H54 (cell line): ENCODE measurements at places on chromosomes 12 and 14.

DNA sequence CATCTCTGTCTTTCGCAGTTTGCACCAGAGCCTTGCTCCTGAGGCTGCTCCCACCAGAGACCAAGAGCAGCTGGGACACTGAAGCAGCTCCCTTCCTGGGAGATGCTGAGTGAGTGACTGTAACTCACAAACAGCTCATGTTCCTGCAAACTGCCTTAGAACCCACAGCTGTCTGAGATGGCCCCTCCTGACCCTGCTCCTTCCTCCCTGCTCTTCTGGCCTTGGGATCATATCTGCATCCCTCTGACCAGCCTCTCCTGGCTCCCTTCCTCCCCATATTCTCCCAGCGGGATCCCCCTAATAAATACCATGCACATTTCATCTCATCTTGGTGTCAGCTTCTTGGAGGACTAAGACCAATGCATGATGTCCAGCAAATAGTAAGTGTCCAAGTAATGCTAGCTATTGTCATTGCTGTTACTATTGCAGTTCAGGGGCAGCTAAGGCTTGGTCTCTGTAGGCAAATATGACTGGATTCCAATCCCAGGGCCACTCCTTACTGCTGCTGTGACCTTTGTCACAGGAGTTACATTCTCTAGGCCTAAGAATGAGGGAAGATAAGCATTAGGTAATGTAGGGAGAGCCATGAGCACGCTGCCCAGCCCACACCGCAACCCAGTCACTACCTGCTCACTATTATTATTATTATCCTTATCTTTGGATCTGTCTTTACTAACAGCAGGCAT, 47.9 kb downstream of the SYNE3 start:
- DNase-seq = no peak

DNA sequence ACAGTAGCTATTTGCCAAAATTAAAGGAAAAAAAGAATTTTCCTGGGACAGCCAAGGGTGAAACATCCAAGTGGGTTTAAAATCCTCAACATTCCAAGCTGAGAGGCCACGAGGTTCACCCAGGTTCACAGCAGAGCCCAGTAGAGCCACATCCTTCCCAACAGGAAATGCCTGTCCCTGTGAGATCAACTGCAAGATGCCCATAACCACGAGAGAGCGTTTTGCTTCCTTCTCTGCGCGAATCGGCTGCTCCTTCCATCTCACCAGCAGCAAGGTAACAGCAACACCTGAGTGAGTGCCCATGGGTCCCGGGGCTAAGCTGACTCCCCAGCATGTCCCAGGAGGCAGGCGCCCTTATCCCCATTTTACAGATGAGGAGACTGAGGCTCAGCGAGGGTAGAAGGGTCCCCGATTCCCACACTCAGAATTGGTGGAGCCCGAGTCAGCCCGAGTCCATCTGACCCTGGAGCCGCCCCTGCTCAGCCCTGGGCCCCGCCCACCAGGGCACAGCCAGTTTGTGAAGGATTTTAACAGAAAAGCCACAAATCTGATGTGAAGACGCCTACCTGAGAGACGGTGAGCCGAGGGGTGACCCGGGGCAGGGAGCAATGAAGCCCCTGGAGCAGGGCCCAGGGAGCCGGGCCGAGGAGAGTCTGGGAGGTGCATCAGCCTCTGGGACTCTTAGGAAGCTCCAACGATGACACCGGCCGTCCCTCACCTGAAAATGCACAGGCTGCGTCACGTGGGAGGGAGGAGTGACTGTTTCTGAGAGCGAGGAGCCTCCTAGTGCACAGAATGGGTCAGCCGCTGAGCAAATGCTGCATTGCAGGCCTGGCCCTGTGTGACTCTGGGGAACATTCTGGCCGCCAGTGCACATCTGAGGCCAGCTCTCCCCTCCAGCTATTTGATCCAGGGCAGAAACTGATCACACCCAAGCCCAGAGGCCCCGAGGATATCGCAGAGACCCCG, 236.9 kb upstream of the SFSWAP start:
- DNase-seq = no peak

- no peak for DNase-seq
Measured at GRCh38 chr12:20438299-20438779, 70.0 kb downstream of the PDE3A start.

GRCh38 chr12:92034858-92035401, 110.7 kb downstream of the BTG1 start:
- peak; percentile 3 for DNase-seq

GRCh38 chr14:78782551-78782950, 612.4 kb downstream of the NRXN3 start:
- DNase-seq = no peak

- DNase-seq = no peak
Measured at GRCh38 chr14:33163600-33163999, 224.9 kb downstream of the NPAS3 start.

- DNase-seq = no peak
Measured at GRCh38 chr14:75191100-75191499, 14.7 kb upstream of the TMED10 start.

DNA sequence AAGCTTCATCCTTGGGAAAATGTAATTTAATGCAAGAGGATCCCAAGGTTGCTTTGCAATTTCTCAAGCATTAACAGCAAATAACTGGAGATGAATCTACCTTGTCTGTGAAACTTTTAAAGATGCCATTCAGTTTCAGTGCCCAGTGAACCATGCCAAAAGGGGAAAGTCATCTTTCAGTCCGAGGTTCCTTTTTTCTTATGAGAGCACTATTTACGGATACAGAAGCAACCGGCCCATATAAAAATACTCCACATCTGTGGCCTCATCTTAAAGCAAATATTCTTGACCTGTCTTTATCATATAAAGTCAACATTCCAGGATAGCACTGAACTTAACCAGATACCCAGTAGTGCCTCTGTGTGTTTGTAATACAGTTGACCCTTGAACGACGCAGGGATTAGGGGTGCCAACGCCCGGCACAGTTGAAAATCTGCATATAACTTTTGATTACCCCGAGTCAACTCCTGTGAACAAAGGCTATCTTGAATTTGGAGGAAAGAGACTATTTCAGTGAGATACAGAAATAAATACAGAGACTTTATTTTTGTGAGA, 209.4 kb downstream of the PCNX1 start:
- DNase-seq = no peak

DNA sequence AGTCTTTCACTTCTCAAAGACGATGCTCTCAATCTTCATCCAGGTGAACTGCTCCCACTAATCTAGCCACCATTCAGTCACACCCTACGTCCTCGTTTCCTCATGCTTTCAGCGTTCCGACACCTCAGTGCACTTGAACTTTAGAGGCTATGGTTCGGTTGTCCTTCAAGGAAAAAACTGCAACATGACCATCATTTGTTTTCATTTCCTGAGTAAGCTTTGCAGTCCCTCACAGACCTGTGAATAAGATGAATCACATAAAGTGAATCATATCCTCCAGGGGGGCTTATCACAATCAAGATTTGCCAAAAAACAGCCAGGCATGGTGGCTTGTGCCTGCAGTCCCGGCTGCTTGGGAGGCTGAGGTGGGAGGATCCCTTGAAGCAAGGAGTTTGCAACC, 80.2 kb downstream of the TMCC3 start:
- peak; percentile 44 for DNase-seq

DNA sequence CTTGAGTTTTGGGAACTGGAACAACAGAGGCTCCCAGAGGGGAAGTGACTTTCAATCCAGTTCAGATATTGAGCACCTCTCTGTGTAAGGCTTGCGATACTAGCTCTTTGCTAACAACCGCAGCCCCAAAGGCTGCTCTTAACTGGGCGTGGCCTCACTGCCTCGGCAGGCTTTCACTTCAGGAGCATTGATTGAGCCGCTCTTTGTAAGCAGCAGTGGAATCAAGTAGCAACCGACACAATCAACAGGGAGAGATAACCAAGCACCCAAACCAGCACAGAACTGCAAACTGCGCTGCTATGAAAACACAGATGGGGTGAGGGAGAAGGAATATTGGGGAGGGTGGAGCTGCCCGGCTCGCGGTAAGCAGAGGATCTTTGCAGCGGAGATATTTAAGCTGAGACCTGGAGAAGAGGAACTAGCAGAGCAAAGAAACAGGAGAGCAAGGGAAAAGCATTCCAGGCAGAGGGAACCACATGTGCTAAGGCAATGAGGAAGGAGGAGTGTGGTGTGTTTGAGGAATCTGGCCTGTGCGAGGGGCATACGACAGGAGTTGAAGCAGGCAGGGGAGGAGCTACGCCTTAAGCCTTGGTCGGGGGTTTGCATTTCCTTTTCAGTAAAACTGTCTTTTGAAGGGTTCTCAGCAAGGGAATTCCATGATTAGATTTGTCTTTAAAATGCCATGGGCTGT, 17.3 kb upstream of the YY1 start:
- DNase-seq = no peak

DNA sequence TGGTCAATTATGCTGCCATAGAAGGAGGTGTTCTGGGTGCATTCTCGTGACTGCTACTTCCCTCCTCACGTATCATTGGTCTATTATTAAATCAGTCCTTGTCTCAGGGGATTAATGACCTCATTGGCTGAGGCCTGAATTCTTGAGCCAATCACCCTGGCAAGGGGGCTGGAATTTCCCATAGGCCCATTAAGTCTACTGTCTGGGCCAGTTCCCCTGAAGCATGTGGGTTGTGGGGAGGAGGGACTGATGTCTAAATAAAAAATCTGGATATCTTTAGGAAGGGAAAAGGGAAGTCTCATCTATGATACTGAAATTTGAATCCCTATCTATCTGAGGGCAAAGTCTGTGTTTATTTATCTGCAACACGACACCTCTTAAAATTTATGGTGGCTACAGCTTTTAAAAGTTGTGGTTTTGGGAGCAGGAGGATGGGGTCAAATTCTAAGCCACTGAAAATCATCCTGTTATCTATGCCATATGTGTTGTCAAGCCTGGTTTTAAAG, 71.9 kb downstream of the DYRK2 start:
- DNase-seq = no peak

DNA sequence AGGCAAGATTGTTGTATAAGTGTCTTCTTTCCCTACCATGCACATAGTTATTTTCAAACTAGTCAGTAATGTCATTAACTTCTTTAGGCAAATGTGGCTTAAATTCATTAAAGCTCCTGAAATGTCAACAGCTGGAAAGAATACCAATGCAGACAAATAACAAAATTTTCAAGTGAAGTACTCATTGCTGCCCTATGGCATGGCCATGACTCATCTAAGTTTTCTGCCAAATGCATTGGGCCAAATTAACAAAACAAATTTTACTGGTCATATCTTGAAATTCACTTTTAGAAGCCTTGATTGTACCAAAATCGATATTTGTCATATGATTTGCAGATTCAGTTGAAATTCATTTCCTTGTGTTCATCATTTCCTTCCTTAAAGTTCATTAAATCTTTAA, 915.9 kb downstream of the SLC6A15 start:
- DNase-seq = no peak

- no peak for DNase-seq
Measured at GRCh38 chr14:68938271-68939150, 40.6 kb downstream of the ACTN1 start.

GRCh38 chr14:59631237-59631636, 54.6 kb upstream of the CCDC175 start:
- DNase-seq = no peak

DNA sequence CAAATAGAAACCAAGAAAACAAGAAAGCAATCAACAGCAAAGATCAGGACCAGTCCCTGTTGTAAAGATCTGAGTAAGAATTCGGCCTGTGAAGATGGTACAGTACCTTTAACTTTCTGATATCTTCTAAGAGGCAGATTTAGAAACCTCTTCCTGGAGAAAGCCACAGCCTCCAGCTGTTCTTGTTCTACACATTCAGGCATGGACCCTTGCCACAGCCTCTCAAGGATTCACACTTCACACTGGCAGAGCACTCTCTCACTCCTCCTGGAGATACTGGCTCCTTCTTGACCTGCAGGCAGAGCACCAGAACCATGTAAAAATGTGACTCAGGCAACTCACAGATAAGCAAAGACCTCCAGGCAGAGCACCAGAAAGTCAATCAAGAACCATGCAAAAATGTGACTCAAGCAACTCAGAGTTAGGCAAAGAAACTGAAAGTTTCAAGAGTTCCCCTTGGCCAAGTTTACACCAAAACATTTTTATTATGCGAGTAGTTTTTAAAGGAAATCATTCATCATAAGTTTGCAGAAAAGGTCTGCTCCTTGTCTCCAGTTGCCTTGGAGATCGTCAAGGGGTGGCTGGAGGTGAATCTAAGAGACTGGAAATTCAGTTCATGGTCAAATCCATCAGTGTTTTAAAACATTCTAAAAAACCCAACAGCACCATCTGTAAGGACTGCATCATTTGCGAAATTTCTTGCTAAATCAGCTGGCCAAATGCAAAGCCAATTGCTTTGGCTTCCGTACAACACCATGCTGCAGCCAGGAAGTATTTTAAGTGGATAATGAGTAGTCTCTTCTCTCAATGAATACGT, 119.3 kb upstream of the MDM1 start:
- DNase-seq = no peak

DNA sequence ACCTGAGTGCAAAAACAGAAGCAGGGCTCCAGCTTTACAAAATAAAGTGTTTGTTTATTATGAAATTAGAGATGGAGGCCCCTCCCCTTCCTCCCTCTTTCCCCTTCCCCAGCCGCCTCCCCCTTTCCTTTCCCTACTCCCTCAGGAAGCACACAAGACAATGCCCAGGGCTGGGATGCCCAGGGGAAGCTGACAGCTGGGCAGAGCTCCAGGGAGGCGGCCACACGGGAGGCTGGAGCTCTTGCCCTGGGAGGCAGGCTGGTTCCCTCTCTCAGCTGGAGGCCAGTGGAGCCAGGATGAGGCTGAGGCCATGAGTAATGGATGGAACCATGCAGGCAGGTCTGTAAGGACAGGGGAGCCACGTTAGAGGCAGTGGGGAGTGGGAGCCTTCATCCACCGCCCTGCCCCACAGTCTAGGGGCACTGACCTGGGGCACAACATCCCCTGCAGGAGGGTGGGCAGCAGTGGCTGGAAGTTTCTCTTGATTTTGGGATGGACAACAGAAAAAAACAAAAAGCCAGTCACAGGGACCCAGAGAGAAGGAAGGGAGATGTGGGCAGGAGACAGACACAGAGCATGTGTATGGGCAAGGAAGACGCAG, 5.1 kb downstream of the PSMB11 start:
- peak; percentile 71 for DNase-seq

DNA sequence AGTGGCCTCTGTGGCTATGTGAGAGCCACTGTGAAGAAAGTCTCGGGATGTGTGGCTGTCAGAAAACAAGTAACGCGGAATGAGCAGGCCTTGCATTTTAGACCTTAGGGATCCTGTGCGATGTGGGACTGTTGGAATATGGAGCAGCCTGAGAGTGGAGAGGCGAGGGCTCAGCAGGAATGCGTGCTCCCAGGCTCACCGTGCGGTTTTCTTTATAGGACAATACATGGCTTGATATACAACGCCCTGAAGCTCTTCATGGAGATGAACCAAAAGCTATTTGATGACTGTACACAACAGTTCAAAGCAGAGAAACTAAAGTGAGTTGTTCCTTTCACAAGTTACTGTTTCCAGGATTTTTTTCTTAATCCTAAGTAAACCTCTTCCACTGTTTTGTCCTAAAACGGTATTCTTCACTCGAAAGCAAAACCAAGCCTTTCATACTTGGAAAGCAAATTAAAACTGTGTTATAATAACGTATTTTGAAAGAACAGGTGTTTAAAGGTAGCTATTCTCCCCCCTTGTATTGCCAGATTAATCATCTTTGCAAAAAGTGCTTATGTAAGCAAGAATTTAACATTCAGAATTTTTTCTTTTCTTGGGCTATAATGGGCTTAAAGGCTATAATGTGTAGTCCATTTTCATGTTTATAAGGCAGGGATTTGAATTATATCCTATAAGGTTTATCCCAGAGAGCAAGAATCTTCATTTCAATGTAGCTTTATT, 54.8 kb upstream of the DYNC1H1 start:
- no peak for DNase-seq

GRCh38 chr12:109385339-109386058, 37.8 kb downstream of the MYO1H start:
- peak; percentile 19 for DNase-seq
